HepG2 (cell line): ENCODE measurements at places on chromosomes 1 and 21.

DNA sequence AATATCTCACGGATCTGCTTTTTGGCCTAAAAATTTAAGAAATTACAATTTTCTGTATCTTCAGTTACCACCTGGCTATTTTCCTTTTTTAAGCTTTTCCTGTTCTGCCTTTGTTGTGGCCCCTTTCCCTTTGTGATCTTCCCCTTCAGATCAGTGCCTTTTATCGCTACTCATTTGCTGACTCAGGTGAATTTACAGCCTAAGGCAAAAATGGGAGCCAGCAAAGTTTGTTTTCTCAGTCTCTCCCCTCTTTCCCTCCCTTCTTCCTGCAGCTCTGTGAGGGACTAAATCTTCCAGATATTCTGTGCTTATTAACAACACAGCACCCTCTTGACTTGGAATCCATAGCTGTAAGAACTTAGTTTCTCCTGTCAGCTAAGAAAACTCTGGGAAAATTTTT, 5.3 kb upstream of the PRRC2C start:
- DNase-seq = no peak
- H3K27ac ChIP-seq = no peak overlapping the region
- H3K4me1 ChIP-seq = peaks cover 12% of the 10 kb centered on the region
- H3K36me3 ChIP-seq = no peaks in the 10 kb centered on the region
- H3K4me3 ChIP-seq = no peak overlapping the region

DNA sequence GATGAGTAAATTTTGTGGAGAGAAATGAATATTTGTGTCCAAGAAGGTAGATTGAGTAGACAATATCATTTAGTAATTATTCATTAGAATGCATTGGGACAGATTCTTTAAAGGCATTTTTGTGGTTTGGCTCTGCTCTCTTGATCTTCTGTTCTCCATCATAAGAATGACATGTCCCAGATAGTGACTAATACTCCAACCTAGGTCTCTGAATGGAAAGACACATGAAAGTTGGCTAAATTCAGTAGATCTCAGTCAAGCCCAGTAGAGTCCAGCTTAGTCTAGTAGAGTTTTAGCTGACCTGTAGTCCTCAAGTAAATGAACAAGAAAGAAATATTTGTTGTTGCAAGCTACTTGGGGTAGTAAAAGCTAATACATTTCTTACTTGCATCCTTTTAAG, 61.8 kb upstream of the DNAH14 start:
- H3K27me3 ChIP-seq = no peaks in the 10 kb centered on the region
- no peak for DNase-seq
- H3K4me3 ChIP-seq = no peak overlapping the region
- H3K4me1 ChIP-seq = no peaks in the 10 kb centered on the region

DNA sequence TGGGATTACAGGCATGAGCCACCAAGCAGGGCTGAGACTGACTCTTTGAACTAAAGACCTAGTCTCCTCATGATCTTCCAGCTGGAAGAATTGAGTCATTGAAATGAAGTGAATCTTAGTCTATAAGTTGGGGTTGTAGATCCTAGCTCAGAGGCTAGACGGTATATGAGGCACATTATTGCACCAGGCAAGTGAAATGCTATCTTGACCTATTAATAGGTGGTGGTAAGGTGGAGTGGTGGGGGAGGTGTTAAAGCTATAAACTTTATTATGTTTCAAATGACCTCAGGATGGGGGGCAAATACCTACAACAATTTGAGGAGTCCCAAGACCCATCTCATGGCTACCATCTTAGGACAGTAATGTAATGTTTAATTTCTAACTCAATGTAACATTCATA, 36.8 kb upstream of the SLC16A1 start:
- H3K4me1 ChIP-seq = no peaks in the 10 kb centered on the region
- no peaks in the 10 kb centered on the region for H3K27me3 ChIP-seq
- H3K36me3 ChIP-seq = 0 out of 2 replicates have a peak, but pooled peaks cover 1% of the 10 kb centered on the region

- H3K4me1 ChIP-seq = no peaks in the 10 kb centered on the region
- H3K4me3 ChIP-seq = no peak overlapping the region
- no peak overlapping the region for H3K27ac ChIP-seq
- DNase-seq = no peak
- H3K27me3 ChIP-seq = no peaks in the 10 kb centered on the region
Measured at GRCh38 chr21:18147678-18148077, 97.0 kb upstream of the CHODL start.

DNA sequence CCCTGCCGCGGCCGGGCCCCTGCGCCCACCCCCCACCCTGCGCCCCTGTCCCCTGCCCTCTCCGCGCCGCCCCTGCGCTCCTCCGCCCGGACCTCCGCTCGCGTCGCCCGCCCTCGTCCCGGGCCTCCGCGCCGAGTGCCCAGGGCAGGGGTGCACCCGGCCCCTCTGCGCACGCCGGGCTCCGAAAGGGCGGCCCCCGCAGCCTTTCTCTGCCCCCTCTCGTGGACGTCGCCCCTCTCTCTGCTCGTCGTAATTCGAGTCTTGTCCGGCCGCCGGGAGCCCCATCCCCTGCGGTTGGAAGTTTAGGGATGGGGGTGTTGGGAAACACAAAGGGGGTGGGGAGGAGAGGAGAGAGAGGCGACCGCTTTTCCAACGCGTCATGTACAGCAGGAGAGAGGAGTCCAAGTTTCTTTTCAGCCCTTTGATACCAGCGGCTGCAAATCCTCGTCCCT, 407 bp downstream of the GALNT2 start:
- H3K27ac ChIP-seq = peak overlapping the region; percentile 78
- H3K27me3 ChIP-seq = no peaks in the 10 kb centered on the region
- peak overlapping the region; percentile 93 for H3K4me3 ChIP-seq
- no peaks in the 10 kb centered on the region for H3K36me3 ChIP-seq
- H3K4me1 ChIP-seq = peaks cover 40% of the 10 kb centered on the region

DNA sequence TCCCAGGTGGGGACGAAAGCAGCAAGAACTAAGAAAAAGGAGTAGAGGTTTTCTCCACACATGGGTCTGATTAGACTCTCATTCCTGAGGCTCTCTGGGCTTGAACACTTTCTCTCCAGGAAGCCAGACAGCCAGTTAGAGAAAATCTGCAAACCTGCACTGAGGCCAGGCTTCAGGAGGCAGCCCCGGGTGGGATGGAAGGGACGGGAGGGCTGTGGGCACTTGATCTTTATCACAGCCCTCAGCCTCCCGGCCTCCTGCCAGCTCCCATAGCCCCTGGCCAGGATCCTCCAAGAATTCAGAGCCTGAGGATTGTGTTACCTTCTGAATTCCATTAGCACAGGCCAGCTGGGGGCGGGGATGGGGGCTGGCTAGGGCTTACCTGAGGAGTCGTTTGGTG, 40.1 kb downstream of the SERTAD4 start:
- no peaks in the 10 kb centered on the region for H3K36me3 ChIP-seq
- H3K27ac ChIP-seq = no peak overlapping the region
- no peak for DNase-seq
- no peak overlapping the region for H3K4me3 ChIP-seq
- no peaks in the 10 kb centered on the region for H3K4me1 ChIP-seq
- H3K27me3 ChIP-seq = no peaks in the 10 kb centered on the region; the same call in 1 of the 2 replicates

GRCh38 chr1:222817529-222817928, 2.7 kb downstream of the DISP1 start:
- H3K27me3 ChIP-seq = no peaks in the 10 kb centered on the region
- DNase-seq = no peak
- no peak overlapping the region for H3K4me3 ChIP-seq
- peaks cover 42% of the 10 kb centered on the region for H3K4me1 ChIP-seq
- H3K27ac ChIP-seq = no peak overlapping the region

DNA sequence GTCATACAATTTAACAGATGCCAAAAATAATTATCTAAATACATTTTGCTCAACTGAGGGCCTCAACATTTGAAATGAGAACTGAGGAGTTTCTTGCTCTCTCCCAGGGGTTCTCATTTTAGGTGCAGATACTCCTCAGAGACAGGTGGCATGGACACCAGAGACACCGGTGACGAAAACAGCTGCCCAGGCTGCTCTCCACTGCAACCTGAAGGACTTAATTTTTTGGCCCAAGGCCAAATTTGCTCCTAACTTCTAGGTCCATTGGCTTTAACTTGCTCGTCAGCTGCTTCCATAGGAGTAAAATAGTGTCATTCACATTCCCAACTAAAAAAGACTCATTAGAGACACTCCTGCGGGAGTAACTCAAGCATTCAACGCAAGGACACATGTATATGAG, 87.0 kb downstream of the NRIP1 start:
- H3K4me1 ChIP-seq = peaks cover 9% of the 10 kb centered on the region
- no peak for DNase-seq
- H3K4me3 ChIP-seq = no peak overlapping the region
- H3K27ac ChIP-seq = no peak overlapping the region
- H3K27me3 ChIP-seq = no peaks in the 10 kb centered on the region

- peak overlapping the region; percentile 99 for H3K4me3 ChIP-seq
- peaks cover 3% of the 10 kb centered on the region; the same call in 1 of the 3 replicates for H3K27me3 ChIP-seq
- no peak overlapping the region for H3K27ac ChIP-seq
- H3K4me1 ChIP-seq = peaks cover 48% of the 10 kb centered on the region
- no peak for DNase-seq
- no peaks in the 10 kb centered on the region for H3K36me3 ChIP-seq
Measured at GRCh38 chr1:11735531-11735853, 444 bp upstream of the AGTRAP start.

GRCh38 chr21:27721675-27722074, 754.8 kb upstream of the ADAMTS5 start:
- H3K36me3 ChIP-seq = no peaks in the 10 kb centered on the region
- DNase-seq = no peak
- no peak overlapping the region for H3K27ac ChIP-seq
- H3K4me1 ChIP-seq = no peaks in the 10 kb centered on the region
- H3K27me3 ChIP-seq = no peaks in the 10 kb centered on the region; the same call in 1 of the 2 replicates

DNA sequence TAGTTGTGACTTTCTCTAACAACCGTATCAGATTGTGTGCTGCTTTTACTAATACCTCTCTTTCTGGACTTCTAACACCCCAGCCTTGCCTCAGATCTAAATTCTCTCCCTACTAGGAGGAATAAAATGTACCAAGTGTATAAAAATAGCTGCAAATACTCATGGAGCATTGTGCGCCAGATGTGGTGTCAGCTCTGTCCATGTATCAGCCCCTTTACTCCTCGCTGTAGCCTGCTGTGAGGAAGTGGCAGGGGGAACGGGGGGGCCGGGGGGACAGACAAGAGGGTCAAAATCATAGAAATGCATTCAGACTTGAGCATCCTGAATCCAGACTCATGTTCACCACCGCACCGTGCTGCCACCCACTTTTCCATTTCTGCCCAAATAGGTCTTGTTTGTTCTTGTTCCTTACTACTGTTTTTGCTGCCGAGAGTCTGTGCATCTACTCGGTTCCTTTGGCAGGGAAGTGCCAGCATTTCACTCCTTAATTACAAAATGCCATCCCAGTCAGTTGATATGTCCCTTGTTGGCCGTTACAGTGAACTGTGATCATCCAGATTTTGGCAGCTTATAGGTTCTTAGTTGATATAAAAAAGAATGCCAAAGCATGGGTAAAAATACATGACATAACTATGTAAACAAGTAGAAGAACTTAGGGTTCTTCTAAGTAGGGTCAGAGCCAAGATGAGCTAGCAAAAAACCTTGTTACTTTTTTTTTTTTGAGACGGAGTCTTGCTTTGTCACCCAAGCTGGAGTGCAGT, 76.4 kb downstream of the UBE4B start:
- H3K4me1 ChIP-seq = no peaks in the 10 kb centered on the region
- no peak overlapping the region for H3K27ac ChIP-seq
- no peak for DNase-seq
- H3K4me3 ChIP-seq = no peak overlapping the region
- no peaks in the 10 kb centered on the region for H3K27me3 ChIP-seq

DNA sequence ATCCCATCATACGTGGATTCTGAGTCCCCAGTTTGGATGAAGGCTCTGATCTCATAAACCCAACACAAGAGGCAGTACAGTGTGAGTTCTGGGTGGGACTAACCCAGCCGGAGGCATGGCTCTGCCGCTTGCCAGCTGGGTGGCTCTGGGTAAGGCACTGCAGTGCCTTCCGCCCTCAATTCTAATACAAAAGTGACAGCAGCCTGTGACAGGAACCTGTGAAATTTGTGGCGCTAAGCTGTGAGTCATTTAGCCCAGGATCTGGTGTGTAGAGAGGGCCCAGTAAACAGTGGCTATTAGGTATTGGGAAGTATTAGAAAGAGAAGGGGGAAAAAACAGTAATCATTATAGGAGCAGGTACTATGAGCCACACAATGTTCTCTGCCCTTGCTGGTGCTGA, 23.3 kb downstream of the HSPG2 start:
- H3K27me3 ChIP-seq = no peaks in the 10 kb centered on the region
- no peaks in the 10 kb centered on the region; the same call in 1 of the 2 replicates for H3K36me3 ChIP-seq
- H3K4me3 ChIP-seq = no peak overlapping the region
- no peak overlapping the region for H3K27ac ChIP-seq

DNA sequence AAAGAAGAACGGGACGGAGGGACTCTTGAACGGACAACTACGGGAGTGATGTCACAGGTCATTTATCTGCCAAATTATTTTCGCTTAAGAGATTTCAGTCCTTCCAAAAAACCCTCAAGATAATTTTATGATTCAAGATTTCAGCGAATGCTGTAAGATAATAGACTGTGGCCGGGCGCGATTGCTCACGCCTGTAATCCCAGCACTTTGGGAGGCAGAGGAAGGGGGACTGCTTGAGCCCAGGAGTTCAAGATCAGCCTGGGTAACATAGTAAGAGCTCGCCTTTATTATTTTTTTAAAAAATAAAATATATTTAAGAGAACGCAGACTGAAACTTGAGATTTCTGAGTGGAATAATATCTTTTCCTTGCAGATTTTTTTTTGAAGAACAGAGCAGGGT, 609 bp downstream of the RWDD2B start:
- no peaks in the 10 kb centered on the region for H3K36me3 ChIP-seq
- peaks cover 39% of the 10 kb centered on the region for H3K4me1 ChIP-seq
- H3K4me3 ChIP-seq = peak overlapping the region; percentile 87
- peak overlapping the region; percentile 81 for H3K27ac ChIP-seq
- no peaks in the 10 kb centered on the region for H3K27me3 ChIP-seq

- H3K27ac ChIP-seq = no peak overlapping the region
- 0 out of 3 replicates have a peak, but pooled peaks cover 5% of the 10 kb centered on the region for H3K27me3 ChIP-seq
- H3K36me3 ChIP-seq = no peaks in the 10 kb centered on the region
- DNase-seq = no peak
- peaks cover 49% of the 10 kb centered on the region for H3K4me1 ChIP-seq
Measured at GRCh38 chr21:33848249-33848953, 67.2 kb downstream of the ATP5PO start.

GRCh38 chr1:209607102-209607794, 23.7 kb downstream of the CAMK1G start:
- no peaks in the 10 kb centered on the region for H3K36me3 ChIP-seq
- H3K4me3 ChIP-seq = no peak overlapping the region
- H3K27ac ChIP-seq = no peak overlapping the region
- no peaks in the 10 kb centered on the region for H3K4me1 ChIP-seq
- DNase-seq = no peak
- H3K27me3 ChIP-seq = no peaks in the 10 kb centered on the region
